ENCODE measurements at places on chromosomes 7 and 10.

- DNase-seq, result peak; percentile 65
Observed at GRCh38 chr10:77386838-77387237, 250.8 kb downstream of the KCNMA1 start.

DNA sequence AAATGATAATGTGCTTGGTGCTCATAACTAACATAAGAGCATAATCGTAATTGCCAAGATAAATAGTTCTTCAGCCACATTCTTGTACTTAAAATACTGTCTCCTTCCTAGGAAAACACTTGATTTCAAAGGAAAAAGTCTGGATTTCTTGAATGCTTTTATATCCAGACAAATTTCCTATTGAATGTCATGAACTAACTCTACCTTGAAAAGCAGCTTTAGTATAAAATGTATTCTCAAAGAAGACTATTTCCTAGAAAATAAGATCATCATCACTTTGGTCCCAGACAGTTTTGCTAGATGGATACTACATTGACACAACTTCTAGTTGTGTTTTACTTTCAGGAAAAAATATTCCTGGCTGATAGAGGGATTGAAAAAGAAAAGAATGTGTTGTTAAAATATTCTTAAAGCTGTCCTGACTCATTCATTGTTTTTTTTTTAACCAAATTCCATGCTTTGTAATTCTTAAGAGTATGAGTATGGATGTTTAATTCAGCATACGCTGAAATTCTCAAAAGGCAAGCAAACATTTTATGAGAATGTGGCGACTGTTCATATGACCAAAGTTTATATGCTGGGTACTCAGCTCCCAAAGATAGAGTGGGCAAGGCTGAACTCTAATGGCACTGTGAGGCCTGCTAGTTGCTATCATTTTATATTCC, 106.1 kb downstream of the PPP1R3A start:
- DNase-seq, result no peak

GRCh38 chr7:30278849-30279652, 5.3 kb upstream of the ZNRF2 start:
- no peak for DNase-seq

- no peak for DNase-seq
Observed at GRCh38 chr10:77185696-77186095, 451.9 kb downstream of the KCNMA1 start.

- DNase-seq, result peak; percentile 78
Observed at GRCh38 chr7:44748045-44748947, at the start of gene ZMIZ2. Gene ZMIZ2, plus strand, starts transcription at chr7:44748847. Its CDS starts 7,403 bp downstream, at chr7:44756250.

DNA sequence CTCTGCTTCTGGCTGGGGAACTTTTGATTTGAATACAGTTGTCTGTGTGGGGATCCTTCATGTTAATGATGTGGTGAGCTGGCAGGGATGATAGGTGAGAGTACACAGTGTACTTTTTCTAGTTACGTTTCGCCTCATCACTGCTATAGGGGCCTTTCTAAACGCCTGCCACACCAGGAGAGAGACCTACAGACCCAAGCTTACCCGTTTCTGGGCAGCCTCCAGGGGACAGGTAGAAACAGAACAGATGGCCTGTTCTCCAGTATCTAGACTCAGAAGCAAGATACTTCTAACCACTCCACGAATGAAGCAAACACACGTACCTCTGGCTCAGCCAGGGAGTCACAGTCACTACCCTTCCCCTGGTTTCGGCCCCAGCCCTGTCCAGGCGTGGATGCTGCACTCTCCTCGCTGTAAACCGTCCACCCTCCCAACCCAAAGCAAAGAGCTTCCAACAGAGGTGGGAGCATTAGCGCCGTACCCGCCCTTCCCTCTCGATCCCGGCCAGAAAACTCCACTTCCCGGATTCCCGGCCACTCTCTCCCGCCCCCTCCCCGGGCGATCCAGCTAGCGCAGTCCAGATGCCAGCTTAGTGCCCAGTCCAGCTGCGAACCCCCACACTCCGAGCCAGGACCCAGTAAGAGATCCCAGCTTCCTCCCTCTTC, 1.2 kb downstream of the CCDC6 start:
- peak; percentile 40 for DNase-seq

DNA sequence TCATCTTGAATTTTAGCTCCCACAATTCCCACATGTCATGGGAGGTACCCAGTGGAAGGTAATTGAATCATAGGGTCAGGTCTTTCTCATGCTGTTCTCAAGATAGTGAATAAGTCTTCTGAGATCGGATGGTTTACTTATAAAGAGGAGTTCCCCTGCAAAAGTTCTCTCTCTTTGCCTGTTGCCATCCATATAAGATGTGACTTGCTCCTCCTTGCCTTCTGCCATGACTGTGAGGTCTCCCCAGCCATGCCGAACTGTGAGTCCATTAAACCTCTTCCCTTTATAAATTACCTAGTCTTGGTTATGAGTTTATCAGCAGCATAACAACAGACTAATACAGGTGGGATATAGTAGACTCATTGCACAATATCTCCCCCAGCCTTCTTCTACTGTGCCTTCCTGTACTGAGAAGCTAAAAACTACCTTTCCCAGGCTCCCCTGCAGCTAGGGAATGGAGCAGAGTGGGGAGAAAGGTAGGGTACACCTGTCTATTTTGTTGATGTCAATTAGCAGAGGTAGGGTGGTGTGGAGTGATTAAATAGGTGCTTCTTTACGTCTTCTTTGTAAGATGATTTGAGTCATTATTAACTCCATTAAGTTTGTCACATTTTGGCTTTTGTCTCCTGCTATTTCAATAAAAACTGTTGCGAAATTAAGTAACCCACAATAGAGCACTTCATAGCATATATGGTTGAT, 48.2 kb upstream of the EBLN1 start:
- DNase-seq, result no peak

DNA sequence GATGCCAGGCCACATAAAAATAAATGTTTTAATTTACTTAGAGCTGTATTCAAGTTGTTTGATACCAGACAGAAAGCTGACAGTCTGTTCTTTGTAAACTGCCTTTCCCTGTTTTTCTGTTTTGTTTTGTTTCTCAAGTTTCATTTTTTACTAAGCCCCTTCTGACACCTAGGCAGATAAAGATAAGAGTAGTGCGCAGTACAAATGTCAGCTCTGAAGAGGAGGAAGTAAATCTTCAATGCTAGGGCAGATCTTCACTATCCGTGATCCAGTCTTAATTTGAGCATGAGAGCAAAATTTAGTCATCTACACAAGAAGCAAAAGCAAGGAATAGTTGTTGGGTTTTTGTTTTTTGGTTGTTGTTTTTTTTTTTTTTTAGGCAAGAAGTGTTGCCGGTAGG, 27.3 kb downstream of the MTURN start:
- no peak for DNase-seq

- peak; percentile 33 for DNase-seq
Observed at GRCh38 chr7:90625051-90625450, 28.9 kb downstream of the CDK14 start.

DNA sequence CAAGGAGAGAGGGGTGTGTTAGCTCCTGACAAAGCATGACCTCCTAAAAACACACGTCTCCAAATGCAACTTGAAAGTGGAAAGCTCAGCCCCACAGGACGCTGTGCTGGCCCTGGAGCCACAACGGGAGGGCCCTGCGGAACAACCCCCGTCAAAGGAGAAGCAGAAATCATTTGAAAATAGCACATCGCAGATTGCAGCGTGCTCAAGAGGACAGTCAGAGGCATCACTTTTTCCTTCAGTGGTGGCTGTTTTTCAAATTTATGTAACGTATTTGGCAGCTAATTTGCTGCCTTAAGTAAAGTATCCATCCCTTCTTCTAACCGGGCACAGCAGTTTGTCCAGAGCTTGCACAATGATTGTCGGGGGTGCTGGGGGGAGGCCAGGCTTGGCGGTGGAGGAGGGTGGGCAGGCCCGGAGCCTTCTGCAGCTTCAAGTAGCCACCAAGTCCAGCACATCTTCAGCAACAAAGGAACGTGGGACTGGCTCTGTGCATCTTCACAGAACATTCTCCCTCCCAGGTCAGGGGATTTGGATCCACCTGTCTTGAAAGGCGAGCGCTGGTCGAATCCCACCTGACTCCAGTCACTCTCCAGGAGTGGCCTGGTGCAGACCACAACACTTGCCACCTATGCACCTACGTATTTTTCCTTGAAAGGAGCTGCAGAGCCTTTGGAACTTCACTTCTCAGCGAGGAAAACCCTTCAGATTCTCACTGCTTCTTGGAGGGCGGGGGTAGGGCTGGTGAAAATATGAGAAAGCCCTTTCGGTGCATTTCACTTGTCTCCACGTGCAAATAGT, 346.3 kb downstream of the DNAJB6 start:
- DNase-seq, result no peak

GRCh38 chr7:152858761-152859160, 99.2 kb downstream of the ACTR3B start:
- DNase-seq, result no peak

- DNase-seq, result no peak
Observed at GRCh38 chr7:129769400-129769774, 157.9 kb downstream of the NRF1 start.

- no peak for DNase-seq
Observed at GRCh38 chr7:68730964-68731363, 867.3 kb upstream of the AUTS2 start.

- DNase-seq, result peak; percentile 53
Observed at GRCh38 chr10:42926843-42927242, 144.2 kb downstream of the BMS1 start.

- peak; percentile 71 for DNase-seq
Observed at GRCh38 chr10:58930500-58930899, 245.9 kb upstream of the PHYHIPL start.

DNA sequence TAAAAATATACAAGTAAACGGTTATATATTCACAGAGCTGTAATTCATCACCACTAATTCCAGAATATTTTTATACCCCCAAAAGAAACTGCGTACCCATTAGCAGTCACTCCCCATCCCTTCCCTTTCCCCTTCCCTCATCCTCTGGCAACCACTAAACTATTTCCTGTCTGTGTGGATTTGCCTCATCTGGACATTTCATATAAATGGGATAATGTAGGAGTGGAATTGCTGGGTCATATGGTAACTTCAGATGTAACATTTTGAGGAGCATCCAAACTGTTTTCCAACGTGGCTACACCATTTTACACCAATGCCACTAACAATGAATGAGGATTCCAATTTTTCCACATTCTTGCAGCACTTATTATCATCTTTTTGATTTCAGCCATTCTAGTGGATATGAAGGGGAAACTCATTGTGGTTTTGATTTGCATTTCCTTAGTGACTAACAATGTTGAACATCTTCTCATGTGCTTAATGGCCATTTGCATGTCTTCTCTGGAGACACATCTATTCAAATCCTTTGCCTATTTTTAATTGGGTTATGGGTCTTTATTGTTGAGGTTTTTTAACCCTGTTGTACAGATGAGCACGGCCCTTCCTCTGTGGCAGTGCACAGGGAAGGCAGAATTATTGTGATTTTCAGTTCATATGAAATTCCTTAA, 79.2 kb downstream of the RBM20 start:
- no peak for DNase-seq

- DNase-seq, result no peak
Observed at GRCh38 chr7:66216687-66217086, 11.6 kb downstream of the TPST1 start.

DNA sequence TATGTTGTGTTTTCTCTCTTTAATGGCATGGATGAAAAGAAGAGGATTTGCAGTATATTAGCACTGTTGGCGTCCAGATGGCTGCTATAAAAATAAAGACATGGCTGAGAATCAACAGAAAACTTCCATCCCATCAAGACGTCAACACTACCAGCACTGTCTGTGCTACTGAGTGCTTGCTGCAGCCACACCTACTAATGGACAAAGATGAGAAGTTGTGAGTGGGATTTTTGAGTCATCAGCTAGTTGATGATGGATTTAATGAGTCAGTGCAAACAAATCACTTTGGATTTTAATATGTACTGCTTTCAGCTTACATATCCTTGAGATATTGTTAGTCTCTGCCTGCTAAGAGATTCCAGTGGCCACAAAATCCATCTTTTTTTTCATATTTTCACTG, 631.0 kb upstream of the ANKRD30A start:
- DNase-seq, result peak; percentile 97

DNA sequence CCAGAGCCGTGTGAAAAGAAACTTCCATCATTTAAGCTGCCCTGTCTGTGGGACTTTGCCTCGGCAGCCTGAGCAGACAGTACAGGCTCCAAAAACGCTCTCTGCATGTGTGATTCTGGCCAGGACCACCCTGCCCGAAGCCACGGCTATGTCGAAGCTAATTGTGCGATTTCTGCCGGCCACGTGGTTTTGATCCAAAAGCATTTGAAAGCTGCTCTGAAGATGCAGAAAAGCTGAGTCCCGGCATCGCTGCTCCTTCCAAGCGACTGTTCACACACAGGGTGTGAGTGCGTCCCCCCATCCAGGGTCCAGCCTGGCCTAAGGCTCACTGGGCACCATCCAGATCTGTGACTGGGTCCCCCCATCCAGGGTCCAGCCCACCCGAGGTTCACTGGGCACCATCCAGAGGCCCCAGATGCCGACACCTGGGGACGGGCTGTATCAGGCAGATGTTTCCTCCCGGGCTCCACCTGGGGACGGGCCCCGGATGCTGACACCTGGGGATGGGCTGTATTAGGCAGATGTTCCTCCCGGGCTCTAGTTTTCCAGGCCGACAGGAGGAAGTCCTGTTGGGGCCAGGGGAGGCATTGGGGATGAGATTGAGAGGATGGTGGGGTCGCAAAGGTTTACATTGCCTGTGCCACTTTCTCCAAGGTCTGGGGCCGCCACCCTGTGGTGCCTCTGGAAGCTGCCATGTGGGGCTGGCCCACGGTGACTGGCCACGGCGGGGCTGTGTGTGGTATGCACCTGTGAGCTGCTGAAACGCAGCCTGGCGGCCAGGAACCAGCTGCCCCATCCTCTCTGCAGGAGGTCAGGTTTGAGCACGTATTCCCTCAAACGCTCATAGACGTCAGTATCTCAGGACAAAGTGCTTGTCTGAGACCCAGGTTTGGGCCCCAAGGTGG, 527.4 kb downstream of the DNAJB6 start:
- no peak for DNase-seq

- DNase-seq, result no peak
Observed at GRCh38 chr7:46715579-46715978, 794.5 kb upstream of the IGFBP3 start.

DNA sequence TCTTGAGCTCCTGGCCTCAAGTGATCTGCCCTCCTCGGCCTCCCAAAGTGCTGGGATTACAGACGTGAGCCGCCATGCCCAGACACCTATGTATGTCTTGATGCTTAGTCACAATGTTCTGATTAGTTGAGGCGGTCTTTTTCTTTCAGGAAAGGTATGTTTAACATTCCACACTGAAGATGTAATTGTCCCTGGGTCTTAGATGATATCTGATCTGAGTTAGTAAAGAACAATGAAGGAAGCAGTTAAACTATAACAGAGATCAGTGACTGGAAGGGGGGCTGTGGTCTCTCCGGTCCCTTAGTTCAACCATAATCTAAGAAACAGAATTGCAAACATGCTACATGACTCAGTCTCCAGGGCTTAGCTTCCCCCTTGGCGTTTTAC, 31.5 kb upstream of the SH2D4B start:
- DNase-seq, result no peak

DNA sequence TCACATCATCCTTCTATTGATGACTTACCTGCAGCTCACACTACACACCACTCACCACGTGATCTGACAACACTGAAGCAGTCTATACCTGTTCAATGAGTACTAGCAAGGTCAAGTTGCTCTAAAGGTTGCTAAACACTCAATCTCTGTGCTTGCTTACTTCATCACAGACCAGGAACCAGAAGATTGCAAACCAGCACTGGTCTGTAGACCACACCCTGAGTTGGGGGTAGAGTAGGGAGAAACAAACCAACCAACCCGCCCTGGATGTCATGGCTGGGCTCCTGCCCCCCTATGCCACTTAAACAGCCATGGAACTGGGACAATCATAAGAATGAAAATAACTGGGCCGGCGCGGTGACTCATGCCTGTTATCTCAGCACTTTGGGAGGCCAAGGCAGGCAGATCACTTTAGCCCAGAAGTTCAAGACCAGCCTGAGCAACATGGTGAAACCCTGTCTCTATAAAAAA, 19.6 kb downstream of the DLG5 start:
- DNase-seq, result no peak

All from fibroblast of mammary gland (primary cell).